ENCODE measurements at places on chromosomes 5 and 9.

- DNase-seq: peak; percentile 31
Measured at GRCh38 chr9:132507670-132508469, 74.5 kb upstream of the BARHL1 start.

DNA sequence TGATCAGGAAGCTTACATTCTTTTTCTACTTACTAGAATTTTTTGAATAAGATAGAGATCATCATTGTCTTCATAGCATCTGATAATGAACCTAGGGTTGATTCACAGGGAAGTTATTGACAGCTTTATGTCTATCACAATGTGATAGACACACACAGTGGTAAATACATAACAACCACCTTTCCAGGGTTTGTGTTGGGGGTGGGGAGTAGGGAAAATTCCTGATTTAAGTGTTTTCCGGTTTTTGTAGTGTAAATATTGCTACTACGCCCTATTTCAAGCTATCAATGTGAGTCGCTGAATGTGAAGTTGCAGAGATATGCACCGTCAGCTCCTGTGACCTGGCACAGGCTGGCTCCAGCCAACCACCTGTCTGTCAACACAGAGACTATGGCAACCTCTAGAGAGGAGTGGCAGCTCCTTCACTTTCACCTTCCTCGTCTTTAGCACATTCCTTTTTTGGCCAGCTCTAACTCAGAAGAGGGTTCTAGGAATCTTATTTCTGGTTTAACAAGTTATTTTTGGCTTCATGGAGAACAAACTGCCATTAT lies 224.9 kb downstream of the MAT2B start:
- no peak for DNase-seq

DNA sequence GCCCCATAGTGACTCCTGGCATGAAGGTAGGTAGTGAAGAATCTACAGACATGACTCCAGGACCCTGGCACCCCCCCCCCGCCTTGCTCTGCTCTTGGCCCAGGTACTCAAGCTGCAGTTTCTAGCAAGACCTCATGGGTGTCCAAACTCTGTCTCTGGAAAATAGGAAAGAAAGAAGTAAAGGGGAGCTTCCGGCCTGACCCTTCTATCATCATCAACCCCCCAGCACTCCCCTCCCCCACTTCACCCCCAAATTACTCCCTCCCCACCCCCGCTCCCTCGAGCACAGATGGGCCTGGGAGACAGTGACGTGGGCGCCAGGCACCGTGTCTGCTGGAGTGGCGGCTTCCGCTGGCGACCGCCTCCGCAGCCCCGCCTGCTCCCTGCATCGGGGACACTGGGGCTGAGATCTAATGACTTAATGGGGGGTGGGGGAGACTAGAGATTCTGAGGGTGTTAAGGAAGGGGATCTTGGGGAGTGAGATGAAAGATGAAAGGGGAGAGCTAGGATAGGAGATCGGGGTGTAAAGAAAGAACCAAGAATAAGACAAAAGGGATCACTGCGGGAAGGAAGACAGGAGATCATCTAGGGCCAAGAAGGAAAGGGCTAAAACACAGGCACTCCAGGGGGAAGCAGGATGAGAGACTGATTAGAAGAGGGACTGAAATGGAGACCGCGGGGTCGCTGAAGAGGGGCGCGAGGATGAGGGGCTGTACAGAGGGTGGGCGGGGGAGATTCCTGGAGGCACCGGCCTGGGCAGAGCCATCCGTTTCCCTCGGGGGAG lies 1.1 kb upstream of the DNAJB5 start:
- DNase-seq: no peak

DNA sequence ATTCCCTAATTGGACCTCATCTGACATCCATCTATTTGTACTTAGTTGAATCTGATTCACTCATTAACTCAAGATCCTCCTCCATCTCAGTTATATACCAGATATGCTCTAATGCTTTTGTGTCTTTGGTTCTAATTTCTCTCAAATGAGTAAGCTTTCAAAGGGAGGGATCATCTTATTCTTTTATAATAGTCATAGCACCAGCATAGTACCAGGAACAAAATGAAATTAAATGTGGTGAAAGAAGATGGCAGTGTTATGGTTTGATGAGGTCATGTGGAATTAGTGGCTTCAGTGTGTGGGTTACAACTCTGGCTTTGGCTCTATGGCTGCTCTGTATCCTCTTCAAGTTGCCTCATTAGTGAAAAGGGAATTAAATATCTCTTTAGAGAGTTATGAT lies 32.5 kb upstream of the ZNF366 start:
- DNase-seq: no peak

- DNase-seq: no peak
Measured at GRCh38 chr9:111412280-111412679, 71.9 kb downstream of the ECPAS start.

DNA sequence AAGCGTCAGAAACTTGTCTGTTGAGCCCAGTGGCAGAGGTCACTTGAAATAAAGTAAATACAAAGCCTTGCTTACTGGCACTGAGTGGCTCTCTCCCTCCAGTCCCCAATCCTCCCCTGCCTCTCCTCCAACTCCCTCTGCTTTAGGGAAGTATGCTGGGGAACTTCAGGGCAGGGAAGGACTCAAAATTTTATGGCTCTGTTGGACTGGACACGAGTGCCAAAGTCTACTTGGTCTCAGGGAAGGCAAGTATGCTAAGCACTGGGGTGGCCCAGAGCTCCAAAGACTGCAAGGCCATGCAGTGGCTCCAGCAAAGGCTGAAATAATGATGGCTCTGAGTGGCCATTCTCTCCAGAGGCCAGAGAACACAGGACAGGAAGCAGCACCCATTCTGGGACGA lies 9.6 kb downstream of the PLGRKT start:
- DNase-seq: no peak

All from stimulated activated CD8-positive, alpha-beta memory T cell treated with anti-CD3 and anti-CD28 coated beads, Interleukin-15, amount 100 ng/mL, for 24 hours (primary cell).